ENCODE measurements at places on chromosomes 6 and 20.

- DNase-seq: no peak
These were observed 7.4 kb downstream of the SLC52A3 start for GRCh38 chr20:760751-761417.

DNA sequence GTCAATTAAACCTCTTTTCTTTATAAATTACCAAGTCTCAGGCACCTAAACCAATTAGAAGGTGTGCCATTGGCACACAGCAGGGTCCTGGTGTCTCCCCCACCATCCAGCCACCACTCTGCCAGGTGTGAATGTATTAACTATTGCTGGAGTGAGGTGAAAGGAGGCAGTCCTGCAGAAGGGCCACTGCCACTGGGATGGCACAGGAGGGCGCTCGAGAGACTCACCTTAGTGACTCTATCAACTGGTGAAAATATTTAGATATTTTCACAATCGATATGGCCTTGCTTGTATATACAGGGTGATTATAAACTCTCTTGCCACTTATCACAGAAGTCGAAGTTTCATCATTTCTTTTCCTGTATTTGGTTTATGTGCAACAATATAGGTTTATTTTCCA is 145.6 kb upstream of the ESR1 start:
- no peak for DNase-seq

- no peak for DNase-seq
These were observed 157.0 kb upstream of the PLN start for GRCh38 chr6:118391086-118391485.

DNA sequence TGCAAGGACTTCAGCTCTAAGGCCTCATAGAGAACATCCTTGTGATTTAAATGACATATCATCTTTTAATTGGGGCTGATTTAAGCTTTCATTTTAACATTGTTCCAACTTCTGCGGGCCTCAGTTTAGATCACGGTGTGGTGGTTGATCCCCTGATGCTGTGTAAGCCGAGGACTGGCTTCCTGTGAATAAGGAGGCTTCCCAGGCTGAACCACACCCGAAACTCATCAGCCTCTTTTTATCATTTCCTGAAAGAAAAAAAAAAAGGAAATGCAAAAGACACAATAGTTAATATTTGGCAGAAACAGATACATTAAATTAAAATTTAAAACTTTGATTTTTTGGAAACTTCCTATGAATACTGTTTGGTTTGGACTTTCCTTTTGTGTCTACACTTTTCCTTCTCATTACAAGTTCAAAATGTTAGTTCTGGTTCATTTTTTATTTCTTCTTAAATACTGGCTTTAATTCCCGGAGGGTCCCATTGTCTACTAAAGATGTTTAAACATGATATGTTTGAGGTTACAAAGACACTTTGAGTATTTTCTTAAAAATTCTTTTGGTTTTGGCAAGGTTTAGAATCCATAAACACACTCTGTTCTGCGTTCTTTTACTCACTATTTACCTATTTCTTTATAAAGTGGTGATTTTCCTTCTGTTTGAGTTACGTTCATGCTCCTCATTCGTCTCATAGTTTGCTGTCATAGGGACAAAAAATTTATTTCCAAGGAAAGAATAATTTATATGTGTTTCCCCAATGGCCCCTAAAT is 230.0 kb upstream of the SULF2 start:
- DNase-seq: no peak

- no peak for DNase-seq
These were observed 191.7 kb upstream of the LAMP5 start for GRCh38 chr20:9322661-9323060.

DNA sequence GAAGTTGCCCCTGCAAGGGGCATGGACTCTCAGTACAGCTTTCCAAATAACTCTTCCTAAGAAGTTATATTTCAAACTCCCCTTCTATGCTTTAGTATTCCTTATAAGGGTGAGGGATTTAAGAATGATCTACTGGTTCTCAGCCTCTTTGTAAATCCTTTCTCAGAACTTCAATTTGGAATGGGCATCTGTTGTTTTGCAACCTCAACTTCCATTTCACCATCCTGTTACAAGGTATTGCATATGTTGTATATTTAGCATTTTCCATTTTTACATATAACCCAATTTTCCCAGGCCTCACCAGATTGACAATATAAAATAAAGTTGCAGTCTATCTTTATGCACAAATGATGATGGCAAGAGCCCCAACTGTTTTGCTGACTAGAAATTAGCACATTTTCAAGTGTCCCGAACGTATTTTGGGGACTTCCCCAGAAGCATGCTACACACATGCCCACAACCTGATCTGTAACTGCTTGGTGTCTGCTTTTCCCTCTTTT is 154.9 kb upstream of the CARMIL1 start:
- DNase-seq: no peak

GRCh38 chr6:104639668-104640067 is 220.1 kb downstream of the HACE1 start:
- DNase-seq: no peak

GRCh38 chr6:131331151-131331550 is 195.9 kb downstream of the AKAP7 start:
- no peak for DNase-seq

DNA sequence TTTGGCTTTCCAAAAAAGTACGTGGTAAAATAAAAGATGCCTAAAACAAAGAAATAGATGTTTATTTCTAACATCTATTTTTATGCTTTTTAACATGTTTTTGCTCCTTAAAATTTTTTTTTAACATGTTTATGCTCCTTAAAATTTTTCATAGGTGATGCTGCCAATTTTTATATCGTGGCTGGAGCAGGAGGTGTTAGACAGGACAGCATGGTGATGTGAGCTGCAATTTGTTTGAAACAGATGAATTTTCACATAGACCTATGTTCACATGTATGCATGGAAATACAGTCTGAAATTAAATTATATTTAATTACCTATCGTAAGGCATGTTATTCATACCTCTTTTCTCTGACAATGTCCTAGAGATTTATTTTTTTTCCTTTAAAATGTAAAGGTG is 784.8 kb downstream of the EPHA7 start:
- no peak for DNase-seq

DNA sequence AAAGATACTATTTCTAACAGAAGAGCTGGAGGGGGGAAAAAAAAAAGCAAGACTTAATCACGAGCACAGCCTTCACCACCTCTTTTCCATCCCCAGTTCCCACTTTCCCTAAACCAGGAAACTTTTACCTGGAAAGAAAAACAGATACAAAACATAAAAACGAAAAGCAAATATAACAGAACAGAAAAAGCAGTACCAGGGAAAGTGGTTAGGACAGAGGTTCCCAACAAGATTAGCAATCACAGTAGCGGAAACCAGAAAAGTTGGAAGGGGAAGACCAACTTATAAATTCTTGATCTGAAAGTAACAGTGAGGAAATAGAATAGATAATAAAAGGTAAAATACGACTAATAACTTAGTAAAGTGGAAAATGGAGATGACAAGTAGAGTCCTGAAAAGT is 1.2 kb downstream of the DDX39B start:
- no peak for DNase-seq

- peak; percentile 13 for DNase-seq
These were observed 237.1 kb downstream of the SMOC2 start for GRCh38 chr6:168678077-168678476.

DNA sequence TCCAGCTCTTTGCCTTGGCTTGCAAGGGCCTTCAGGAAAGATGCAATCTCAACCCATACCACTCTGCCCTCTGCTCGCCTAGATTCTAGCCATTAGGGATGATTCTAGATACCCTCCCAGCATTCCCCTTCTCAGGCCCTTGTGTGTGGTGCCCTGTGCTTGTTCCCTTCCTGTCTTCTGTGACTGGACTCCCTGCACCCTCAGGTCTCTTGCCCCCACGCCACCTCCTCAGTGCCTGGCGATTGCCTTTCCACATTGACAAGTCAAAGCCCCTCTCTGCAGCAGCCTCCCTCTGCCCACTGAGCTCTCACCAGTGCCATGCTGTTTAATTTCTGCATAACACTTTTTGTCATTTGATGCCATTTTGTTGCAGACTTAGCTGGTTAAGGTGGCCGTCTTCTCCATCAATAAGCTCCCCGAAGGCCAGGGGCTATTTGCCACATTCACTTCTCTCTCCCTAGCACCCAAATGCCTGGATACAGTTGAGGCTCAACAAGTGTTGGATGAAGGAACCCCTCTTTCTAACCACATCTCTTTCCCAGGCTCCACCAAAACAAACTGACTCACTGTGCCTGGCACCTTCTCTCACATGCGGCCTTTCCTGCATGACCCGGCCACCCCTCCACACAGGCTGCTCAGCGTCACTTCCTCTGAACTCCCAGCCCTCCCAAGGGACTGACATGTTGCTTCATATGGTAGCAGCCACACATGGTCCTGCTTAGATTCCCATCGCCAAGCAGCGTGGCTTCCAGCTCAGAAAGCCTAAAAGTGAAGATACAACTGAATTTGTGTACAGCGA is 4.6 kb upstream of the TXNDC5 start:
- DNase-seq: no peak

GRCh38 chr6:62681108-62681507 is 395.1 kb upstream of the KHDRBS2 start:
- no peak for DNase-seq

- no peak for DNase-seq
These were observed 91.3 kb upstream of the EYA2 start for GRCh38 chr20:46803123-46804020.

- no peak for DNase-seq
These were observed 7.8 kb upstream of the PNISR start for GRCh38 chr6:99432877-99433276.

- peak; percentile 79 for DNase-seq
These were observed at the start of gene MRPS18A for GRCh38 chr6:43687437-43688347. TSS of gene MRPS18A (minus strand) at chr6:43687791. CDS start at chr6:43687779, 12 bp downstream.

GRCh38 chr6:149334201-149334600 is 16.7 kb downstream of the TAB2 start:
- DNase-seq: no peak

DNA sequence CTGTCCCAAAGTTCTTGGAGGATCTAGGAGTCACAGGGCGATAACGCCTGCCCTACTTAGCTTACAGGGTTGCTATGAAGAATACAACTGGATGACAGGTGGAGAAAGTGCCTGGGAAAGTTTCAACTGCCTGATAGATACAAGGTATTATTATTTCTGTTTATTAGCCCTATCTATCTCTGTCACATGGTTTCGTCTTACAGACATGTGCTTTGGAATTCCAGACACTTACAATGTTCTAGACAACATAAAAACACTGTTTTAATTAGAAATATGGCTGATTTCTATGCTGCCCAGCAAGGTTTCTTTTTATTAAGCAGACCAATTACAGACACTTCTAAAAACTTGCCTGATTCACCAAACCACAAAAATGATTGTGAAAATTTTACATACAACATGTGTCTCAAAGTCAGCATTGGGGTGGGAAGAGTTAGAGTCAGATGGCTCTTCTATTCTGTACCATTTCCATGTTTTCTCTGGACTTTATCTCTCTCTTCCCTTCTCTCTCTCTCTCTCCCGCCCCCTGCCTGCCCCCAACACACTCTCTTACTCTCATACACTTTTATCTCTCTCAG is 50.0 kb downstream of the GJA10 start:
- DNase-seq: no peak

DNA sequence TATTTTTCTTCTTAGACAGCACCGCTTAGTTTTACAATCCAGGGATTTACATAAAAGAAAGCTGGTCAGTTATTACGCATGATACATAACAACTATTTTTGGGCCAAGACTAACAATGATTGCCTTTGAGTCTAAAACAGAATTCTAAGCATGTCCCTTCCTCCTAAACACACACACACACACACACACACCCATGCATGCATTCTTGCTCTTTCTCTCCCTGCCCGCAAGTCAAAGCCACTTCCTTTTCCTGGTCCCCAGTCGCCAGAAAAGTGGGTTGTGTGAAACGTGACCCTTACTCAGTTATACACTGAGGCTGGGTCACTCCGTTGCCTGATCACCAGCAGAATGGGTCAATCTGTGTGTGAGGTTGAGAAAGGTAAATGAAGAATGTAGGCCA is 31.4 kb downstream of the FYN start:
- no peak for DNase-seq

GRCh38 chr6:97396880-97397279 is 113.9 kb upstream of the MMS22L start:
- DNase-seq: no peak

- DNase-seq: no peak
These were observed 225.9 kb upstream of the CST7 start for GRCh38 chr20:24723186-24723585.

Data from NCI-H510A (cell line).